ENCODE measurements at places on chromosomes 3 and 15.

- DNase-seq, result no peak
Observed at GRCh38 chr3:50275141-50275995, 3.5 kb upstream of the LSMEM2 start.

- no peak for DNase-seq
Observed at GRCh38 chr3:151816091-151816604, 2.2 kb downstream of the AADAC start.

- no peak for DNase-seq
Observed at GRCh38 chr3:39237027-39237426, 42.8 kb downstream of the CX3CR1 start.

DNA sequence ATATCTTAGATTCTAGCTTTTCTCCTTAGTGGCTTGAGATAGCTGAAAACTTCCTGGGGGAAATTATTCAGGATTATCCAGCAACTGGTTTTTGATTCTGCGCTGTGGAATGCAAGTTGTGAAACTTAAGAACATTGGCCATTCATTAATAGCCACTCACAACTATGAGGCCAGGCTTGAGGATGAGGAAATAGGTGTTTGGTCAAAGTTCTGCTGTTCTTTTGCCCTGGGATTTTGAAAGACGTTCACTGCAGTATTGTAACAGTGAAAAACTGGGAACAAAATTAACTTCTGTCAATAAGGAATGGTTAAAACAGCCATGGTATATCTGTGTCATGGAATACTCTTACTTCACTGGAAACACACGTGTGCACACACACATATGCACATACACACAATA lies 44.1 kb downstream of the CTXND1 start:
- no peak for DNase-seq

- no peak for DNase-seq
Observed at GRCh38 chr15:56208185-56208584, 35.5 kb downstream of the RFX7 start.

DNA sequence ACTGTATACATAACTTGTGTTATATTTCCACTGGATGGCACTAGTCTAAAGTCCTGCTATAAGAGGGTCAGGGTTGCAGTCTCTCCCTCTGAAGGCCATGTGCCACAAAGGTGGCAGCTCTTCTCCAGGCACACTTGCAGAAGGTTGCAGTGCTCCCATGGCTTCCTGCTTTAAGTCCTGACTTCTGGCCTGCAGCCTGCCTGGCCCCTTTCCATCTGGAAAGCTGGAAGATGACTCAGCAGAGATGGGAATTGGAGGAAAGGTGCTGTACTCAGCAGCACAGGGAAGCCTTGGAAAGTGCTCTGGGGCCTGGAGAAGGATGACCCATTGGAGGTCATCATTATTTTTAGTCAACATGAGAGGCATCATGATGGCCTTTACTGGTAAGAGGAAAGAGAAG lies 40.9 kb upstream of the MRPL3 start:
- DNase-seq, result no peak

DNA sequence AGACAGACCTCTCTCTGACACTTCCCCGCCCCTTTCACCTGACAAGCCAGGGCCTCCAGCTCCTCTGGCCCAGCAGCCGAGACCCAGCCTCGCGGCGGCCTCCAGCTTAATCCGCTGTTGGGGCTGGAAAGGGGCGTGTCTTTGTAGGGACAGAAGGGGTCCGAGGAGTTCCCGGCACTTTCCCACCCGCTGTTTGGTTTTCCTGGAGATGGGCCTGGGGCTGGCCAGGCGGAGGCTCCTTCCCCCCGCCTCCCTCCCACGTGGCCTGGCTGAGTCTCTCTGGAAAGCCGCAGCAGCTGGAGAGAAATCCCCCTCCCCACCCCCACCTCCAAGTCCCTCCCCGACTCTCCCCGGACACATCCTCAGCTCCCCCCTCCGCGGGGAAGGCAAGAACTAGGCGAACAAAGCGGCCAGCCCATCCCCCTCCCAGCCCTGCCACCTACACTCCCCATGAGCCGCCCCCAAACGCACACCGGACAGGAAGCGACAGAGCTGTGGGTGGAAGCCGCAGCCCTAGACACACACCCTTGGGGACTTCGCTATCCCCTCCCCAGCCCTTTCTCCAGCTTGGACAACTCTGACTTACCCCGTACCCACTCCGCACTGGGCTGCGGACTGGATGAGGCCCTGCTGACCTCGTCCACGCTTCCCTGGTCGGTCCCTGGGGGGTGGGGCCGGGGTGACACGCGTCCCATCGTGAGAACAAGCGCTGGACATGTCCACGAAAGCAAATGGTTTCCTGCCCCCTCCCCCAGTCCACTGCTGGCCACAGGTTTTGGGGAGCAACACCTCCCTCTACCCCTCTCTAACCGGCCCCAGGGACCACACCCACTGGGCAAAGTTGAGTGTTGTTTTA lies 1.2 kb downstream of the IGDCC4 start:
- peak; percentile 36 for DNase-seq

GRCh38 chr3:197811343-197811742 lies 20.3 kb downstream of the LRCH3 start:
- DNase-seq, result no peak

DNA sequence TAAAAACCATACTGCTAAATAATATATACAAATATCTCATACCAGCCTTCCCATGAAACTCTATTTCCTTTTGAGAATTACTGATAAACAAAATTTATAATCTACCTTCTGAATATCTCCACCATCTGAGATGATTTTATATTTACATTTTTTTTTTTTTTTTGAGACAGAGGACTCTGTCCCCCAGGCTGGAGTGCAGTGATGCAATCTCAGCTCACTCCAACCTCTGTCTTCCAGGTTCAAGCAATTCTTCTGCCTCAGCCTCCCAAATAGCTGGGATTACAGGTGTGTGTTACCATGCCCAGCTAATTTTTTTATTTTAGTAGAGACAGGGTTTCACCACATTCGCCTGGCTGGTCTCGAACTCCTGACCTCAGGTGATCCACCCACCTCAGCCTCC lies 42.8 kb upstream of the IGF2BP2 start:
- DNase-seq, result no peak

GRCh38 chr3:182067423-182067822 lies 355.7 kb downstream of the SOX2 start:
- no peak for DNase-seq

DNA sequence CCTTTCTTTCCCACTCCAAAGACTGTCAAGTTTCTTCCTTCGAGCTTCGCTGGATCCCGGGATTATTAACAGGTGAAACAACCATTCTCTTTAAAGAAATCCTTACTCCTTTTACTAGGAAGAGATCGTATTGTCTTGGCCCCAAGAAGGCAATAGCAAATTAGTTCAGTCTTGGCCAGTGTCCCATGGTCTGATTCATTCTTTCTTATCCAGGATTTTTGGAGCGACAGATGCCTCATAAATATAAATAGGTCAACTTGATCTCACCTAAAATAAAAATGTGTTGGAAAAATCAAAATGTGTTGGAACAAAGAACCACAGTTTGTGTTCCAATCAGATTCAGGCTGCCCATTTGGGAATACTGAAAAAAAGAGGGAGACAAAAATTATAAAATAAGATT lies 140.1 kb upstream of the TMEM108 start:
- no peak for DNase-seq

DNA sequence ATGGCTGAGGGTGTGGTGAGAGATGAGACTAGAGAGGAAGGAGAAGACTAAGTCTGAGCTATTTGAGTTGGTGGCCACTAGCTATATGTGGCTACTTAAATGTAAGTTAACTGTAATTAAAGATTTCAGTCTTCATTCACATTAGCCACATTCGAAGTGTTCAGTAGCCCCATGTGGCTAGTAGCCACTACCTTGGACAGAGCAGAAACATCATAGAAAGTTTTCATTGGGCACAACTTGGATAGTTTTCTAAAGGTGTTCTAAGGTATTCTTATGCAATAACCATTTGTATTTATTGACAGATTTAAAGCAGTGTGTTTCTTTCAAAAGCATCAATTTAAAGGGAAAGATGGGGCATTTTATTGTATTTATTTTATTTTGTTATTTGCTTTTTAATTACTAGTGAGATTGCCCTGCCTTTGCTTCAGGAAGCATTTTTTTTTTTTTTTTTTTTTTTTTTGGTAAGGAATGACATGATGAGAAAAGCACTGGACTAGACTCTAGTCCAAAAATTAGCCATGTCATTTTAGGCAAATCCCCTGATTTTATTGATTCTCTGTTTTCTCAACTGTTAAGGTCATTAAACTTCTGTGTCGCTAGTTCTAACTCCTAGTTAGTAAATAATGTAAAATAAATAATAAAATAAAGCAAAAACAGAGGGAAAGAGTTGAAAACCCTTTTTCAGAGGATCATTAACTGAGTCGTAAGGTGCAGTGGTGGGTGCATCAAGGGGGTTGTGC lies 153.0 kb upstream of the ROBO2 start:
- no peak for DNase-seq

DNA sequence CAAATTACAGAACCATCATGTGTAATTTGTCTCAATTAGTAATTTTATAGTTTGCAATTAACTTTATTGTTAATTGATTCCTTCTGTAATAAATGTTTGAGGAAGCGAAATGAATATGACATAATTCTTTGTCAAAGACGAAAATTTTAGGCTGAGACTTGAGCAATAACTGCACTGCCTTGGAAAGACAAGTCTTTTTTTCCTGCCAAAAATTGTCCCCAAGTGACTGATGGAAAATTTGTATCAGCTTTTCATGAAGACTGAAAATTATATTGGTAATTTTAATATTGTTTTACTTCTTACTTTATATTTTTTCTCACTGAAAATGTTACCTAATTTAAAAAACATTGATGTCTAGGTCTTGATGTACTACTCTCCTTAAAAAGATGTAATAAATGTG lies 622.6 kb downstream of the NLGN1 start:
- no peak for DNase-seq

- no peak for DNase-seq
Observed at GRCh38 chr3:89649431-89649830, 542.0 kb downstream of the EPHA3 start.

- no peak for DNase-seq
Observed at GRCh38 chr3:89139870-89140269, 32.4 kb downstream of the EPHA3 start.

- peak; percentile 88 for DNase-seq
Observed at GRCh38 chr3:38039101-38039898, at the start of gene DLEC1. DLEC1 (plus strand) TSS chr3:38039208; CDS start chr3:38039226, 18 bp downstream.

- no peak for DNase-seq
Observed at GRCh38 chr3:120554812-120555606, 41.1 kb upstream of the NDUFB4 start.

GRCh38 chr15:76575679-76576078 lies 239.1 kb downstream of the ISL2 start:
- no peak for DNase-seq

GRCh38 chr3:171172070-171172469 lies 145.6 kb upstream of the SLC2A2 start:
- peak; percentile 49 for DNase-seq

DNA sequence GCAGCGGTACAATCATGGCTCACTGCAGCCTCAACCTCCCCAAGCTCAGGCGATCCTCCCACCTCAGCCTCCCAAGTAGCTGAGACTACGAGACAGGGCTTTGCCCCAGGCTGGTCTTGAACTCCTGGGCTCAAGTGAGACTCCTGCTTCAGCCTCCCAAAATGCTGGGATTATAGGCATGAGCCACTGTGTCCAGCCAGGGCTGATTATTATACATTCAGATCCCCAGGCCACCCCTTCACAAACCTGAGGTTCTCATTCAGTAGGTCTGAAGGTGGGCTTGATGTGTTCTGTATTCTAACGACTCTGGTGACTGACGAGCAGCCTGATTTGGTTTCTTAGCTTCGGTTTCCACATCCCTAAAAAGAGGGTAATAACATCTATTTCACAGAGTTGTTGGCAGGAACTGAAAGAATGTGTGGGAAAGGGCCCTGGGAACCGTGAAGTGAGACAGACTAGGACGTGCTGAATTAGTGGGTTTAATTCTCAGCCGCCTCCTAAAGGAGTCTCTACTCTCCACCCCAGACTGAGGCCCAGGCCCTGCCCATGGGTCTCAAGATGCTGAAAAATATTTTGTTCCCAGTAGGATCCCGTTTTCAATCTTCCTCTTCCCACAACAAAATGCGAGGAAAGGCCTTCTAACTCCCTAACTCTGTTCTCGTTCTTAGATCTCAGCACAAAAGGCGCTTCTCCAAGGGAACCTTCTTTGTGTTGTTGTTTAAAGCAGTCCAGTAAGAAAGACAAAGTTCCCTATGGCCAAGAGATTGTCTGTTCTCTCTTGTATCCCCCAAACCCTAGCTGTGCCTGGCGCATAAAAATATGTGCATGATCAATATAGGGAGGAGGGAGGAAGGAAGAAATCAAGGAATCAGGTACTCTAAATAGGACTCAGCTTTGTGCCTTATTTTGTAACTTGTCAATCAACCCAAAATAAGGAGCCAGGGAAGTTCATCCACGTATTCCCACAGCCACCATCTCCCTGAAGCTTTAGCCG lies 210.0 kb upstream of the TOPAZ1 start:
- DNase-seq, result no peak

- no peak for DNase-seq
Observed at GRCh38 chr3:126720596-126720995, 16.6 kb downstream of the CHCHD6 start.

GRCh38 chr15:31391687-31392671 lies 65.3 kb downstream of the KLF13 start:
- DNase-seq, result peak; percentile 85

GRCh38 chr3:20074226-20075063 lies 34.2 kb downstream of the KAT2B start:
- DNase-seq, result no peak

- no peak for DNase-seq
Observed at GRCh38 chr3:22922317-22922716, 280.8 kb upstream of the UBE2E2 start.

GRCh38 chr3:114319453-114319852 lies 25.6 kb downstream of the TIGIT start:
- no peak for DNase-seq

DNA sequence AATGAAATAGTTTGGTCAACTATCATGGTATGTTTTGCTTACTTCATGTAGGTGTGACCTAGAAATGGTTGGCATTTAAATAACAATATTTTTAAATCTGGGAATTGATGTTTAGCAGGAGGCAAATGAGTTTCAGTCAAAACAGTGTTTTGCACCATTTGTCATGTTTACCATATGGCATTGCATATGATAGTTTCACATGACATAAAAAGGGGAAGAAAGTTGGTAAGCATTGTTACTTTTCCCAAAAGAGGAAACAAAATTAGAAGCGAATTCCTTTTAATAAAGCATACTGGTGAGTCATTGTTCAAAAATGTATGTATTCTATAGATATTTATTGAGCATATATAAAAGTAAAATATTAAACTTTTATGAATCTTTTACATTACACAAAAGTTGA lies 2.3 kb downstream of the RNF13 start:
- no peak for DNase-seq

- DNase-seq, result no peak
Observed at GRCh38 chr3:14092464-14092863, 32.2 kb downstream of the CHCHD4 start.

GRCh38 chr15:98958076-98958475 lies 49.5 kb downstream of the PGPEP1L start:
- no peak for DNase-seq

All from activated naive CD4-positive, alpha-beta T cell treated with anti-CD3 and anti-CD28 coated beads for 36 hours (primary cell).